Astrocyte (in vitro differentiated cells and primary cell): ENCODE measurements at places on chromosomes 5 and 9. TPM values are rescaled to one million over a fixed set of nuclear protein-coding genes. Genes with fewer than 3 reads are reported as not detected.

GRCh38 chr9:95272830-95273229, 44.7 kb downstream of the FANCC start:
- no peaks in the 10 kb centered on the region for H3K4me1 ChIP-seq
- no peaks in the 10 kb centered on the region for H3K27me3 ChIP-seq
- H3K4me3 ChIP-seq, result no peak overlapping the region
- no peak overlapping the region for H3K27ac ChIP-seq
- no peaks in the 10 kb centered on the region for H3K36me3 ChIP-seq

PCDHGB3 gene
- total RNA-seq, result 0.10 and 0.14 TPM in 2 replicates

DNA sequence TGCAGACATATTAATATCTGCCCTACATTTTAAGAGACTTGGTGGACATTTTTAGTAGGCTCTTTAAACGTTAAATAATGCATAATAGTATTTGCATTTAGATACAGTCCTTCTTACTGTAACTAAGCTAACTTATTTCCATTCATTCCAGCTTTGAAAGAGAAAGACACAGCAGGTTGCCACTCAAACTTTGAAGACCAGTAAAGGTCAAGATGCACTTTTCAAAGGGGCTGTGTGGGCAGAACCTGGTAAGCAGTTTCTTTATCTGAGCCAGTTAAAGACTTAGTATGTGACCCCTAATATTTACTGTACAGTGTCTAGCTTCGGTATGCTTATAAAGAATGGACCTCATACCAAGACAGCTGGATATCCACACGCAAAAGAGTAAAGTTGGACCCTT, 20.8 kb downstream of the PLGRKT start:
- H3K36me3 ChIP-seq, result no peaks in the 10 kb centered on the region
- no peak overlapping the region for H3K4me3 ChIP-seq
- H3K4me1 ChIP-seq, result no peaks in the 10 kb centered on the region
- no peaks in the 10 kb centered on the region for H3K27me3 ChIP-seq

- H3K4me3 ChIP-seq, result no peak overlapping the region
- H3K4me1 ChIP-seq, result peaks cover 17% of the 10 kb centered on the region
Measured at GRCh38 chr9:112747094-112747493, 3.5 kb upstream of the SNX30 start.

ROPN1L gene
- total RNA-seq, result 0.60 and 0.77 TPM in 2 replicates

DNA sequence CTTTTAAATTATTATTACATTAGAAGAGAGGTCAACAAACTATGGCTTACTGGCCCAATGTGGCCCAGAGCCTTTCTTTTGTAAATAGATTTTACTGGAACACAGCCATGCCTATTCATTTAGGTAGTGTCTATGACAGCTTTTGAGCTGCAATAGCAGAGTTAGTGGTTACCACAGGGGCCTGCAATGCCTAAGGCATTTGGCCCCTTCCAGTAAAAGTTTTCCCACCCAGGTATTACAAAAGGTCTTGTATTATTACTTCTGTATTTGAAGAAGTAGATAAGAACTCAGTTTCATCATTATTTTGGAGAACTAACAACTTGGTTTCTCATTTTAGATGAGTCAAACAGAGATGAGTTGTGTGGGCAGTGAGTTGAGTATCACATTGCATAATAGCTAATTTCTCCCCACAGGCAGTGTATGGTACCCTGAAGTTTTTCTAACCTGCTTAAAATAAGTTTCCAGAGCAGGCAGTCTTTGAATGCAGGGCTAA, 9.5 kb downstream of the MTRR start:
- no peak overlapping the region for H3K27ac ChIP-seq
- peak; percentile 72 for DNase-seq
- H3K36me3 ChIP-seq, result peaks cover 30% of the 10 kb centered on the region
- no peak overlapping the region for H3K4me3 ChIP-seq
- no peaks in the 10 kb centered on the region for H3K27me3 ChIP-seq

- no peak overlapping the region for H3K4me3 ChIP-seq
- H3K27me3 ChIP-seq, result no peaks in the 10 kb centered on the region
- H3K4me1 ChIP-seq, result peaks cover 56% of the 10 kb centered on the region
- H3K36me3 ChIP-seq, result no peaks in the 10 kb centered on the region
Measured at GRCh38 chr5:132428147-132428482, 58.6 kb downstream of the SLC22A5 start.

DNA sequence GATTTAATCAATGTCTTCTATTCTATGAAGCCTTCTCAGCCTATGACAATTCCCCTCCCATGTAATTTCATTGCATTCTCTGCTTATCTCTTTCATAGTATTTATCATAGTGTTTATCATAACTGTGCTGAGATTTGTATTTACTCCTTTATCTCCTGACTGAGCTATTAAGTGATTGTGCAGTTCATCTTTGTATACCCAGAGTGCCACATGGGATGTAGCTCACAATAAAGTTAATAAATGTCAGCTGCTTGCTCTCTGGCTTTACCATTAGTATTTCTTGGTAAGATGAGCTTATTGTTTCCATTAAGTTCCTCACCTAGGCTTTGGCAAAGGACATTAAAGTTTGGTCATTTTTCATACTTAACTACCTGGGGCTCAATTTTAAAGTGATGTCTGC, 275.1 kb upstream of the MPDZ start:
- no peak overlapping the region for H3K27ac ChIP-seq
- DNase-seq, result no peak
- H3K4me3 ChIP-seq, result no peak overlapping the region

DNA sequence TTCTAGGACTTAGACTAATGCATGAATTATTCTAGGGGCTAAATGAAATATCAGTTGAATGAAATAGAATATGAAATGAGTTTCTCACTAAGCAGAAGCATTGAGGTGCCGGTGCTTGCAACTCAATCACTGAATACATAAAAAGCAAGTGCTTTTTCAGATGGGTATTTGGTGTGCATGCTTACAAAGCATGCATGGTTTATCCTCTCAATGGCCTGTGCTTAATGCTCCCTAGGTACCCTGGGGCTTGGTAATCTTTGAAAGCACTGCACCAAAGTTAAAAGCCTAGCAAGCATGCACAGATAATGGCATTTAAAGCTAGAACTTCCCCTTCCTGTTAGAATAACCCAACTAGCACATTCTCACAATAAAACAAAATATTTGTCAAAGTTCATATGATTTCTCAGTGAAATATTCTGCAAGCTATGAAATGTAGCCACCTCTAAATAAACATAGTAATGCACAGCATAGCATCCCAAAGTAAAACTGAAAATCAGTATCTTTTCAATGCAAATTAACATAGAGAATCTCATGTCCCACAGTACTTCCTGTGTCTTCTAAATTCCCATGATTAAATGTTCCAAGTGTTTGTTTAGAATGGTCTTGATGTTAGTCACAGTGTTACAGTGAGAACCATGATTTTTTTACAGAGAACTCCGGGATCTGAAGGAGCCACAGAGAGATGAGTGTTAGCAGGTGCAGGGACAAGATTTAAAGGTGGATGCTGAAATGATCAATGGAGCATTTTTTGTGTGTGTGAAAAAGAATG, 143.4 kb upstream of the CDH6 start:
- H3K27ac ChIP-seq, result no peak overlapping the region
- no peaks in the 10 kb centered on the region for H3K27me3 ChIP-seq
- no peaks in the 10 kb centered on the region for H3K4me1 ChIP-seq

DNA sequence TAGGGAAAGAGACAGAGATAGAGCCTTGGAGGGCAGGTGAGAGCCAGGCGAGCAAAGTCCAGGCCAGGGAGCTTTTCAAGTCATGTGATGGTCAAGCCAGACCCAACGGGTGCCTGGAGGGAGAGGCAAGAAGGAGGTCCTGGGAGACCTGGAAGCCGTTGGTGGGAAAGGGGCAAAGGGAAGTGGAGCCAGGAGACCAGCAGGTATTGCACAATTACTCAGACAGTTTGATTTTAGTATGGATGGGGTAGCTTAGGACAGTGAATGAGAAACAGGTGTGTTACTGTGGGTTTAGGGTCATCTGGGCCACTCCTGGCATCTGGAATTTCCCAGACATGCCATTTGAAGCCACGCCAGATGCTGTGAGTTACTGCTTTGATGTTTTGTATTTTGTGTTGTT, 5.1 kb downstream of the SECISBP2 start:
- H3K4me1 ChIP-seq, result peaks cover 7% of the 10 kb centered on the region
- no peaks in the 10 kb centered on the region for H3K27me3 ChIP-seq
- no peak for DNase-seq
- no peak overlapping the region for H3K27ac ChIP-seq

- H3K27me3 ChIP-seq, result no peaks in the 10 kb centered on the region
- H3K27ac ChIP-seq, result no peak overlapping the region
- H3K4me3 ChIP-seq, result no peak overlapping the region
- no peaks in the 10 kb centered on the region for H3K4me1 ChIP-seq
Measured at GRCh38 chr5:60960591-60960990, 15.6 kb downstream of the NDUFAF2 start.

DNA sequence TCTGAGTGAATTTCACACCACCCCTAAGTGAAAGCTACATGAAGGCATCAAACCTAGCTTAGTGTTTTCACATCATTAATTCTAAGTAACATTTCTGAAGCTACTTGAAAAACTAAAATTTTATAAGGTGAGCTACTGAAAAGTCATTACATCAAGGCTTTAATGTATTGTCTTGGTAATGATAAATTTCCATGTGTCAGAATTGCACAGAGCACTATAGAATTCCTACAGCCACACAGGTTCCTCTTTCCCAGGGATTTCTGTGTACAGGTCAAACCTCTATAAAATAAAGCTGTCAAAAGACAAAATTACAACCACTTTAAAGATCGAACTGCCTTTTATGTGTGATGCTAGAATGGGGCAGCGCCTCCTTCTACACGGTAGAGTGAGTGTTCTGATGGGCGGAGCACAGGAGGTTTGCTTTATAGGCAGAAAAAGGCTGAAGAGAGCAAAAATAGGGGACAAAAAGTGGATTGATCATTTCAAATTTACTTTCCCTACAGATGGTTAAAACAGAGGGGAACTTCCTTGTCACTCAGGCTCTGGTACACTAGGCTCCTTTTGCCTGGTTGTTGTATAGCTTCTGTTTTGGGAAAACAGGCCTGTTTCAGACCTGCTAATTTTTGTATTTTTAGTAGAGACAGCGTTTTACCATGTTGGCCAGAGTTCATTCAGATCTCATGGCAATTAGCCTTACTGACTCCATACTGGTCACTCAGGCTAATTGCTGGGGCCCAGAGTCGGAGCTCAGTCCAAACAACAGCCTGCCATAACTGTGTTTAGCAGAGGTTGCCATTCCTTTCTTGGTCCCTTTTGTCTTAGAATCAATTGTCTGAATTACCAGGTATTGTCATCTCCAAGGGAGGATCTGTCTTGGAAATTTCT, 102.5 kb upstream of the BASP1 start:
- H3K27ac ChIP-seq, result peak overlapping the region; percentile 91
- no peak overlapping the region for H3K4me3 ChIP-seq
- no peaks in the 10 kb centered on the region for H3K36me3 ChIP-seq
- no peak for DNase-seq

DNA sequence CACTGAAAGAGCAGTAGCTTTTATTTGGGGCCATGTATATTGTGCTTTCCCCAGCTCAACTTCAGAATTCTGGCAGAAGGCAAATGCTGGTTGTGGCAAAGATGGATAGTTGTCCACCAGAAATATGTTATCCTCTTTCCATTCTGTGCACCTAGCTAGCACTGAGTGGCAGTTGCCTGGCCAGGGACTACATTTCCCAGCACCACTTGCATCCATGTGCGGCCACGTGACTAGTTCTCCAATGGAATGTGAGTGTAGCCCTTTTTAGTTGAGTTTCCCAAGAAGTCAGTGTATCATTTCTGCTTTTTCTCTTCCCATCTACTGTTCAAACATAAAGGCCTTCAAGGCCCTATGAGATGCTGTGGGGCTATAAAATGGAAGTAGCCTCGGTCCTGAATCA, 354.0 kb upstream of the CLINT1 start:
- H3K27ac ChIP-seq, result no peak overlapping the region
- no peaks in the 10 kb centered on the region for H3K36me3 ChIP-seq
- DNase-seq, result no peak
- H3K27me3 ChIP-seq, result no peaks in the 10 kb centered on the region
- no peak overlapping the region for H3K4me3 ChIP-seq
- no peaks in the 10 kb centered on the region for H3K4me1 ChIP-seq

DNA sequence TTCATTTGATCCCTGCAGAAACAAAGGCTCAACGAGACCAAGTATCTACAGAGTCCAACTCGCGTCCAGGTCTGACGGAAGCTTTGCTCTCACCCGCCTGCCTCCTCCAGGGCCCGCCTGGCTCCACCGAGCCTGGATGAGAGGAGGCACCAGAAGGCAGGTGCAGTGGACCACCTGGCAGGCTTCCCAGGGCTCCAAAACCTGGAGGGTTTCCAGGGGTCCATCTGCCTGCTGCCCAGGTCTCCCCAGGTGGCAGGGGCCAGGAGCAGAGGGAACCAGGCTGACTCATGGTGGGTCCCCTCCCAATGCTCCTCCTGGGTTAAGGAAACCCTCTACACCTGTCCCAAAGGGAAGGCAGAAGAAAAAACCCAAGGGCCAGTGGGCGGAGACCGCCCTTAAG, 59.5 kb downstream of the VAV2 start:
- no peak overlapping the region for H3K27ac ChIP-seq
- no peak overlapping the region for H3K4me3 ChIP-seq
- no peaks in the 10 kb centered on the region for H3K27me3 ChIP-seq
- H3K4me1 ChIP-seq, result peaks cover 45% of the 10 kb centered on the region

PRLR gene
- total RNA-seq, result 0.93 and 0.99 TPM in 2 replicates

BRD3OS gene
- 20.2 and 21.7 TPM in 2 replicates for total RNA-seq

ELAVL2 gene
- 19.1 and 22.2 TPM in 2 replicates for total RNA-seq

GZMA gene
- 1.7 and 2.6 TPM in 2 replicates for total RNA-seq

GRCh38 chr9:132187121-132187620, 25.3 kb downstream of the NTNG2 start:
- peaks cover 5% of the 10 kb centered on the region for H3K4me1 ChIP-seq
- no peak overlapping the region for H3K27ac ChIP-seq
- no peak overlapping the region for H3K4me3 ChIP-seq
- DNase-seq, result no peak
- peaks cover 31% of the 10 kb centered on the region for H3K27me3 ChIP-seq
- no peaks in the 10 kb centered on the region for H3K36me3 ChIP-seq

DNA sequence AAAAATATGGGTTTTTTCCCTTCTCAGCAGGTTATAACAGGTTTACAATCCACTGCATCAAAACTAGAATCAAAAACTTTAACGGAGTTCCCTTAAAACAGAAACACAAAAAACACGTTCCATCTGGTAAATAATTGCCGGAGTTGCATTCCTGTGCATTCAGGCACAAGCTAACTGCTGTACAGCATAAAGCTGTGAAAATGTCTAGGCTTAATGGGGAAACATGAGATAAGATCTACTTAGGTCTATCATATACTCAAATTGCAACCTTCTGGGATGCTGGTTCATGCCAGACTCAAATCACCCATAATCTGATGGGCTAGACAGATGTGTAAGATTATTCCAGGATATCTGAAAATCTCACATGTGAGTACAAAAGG, 265.3 kb downstream of the DOCK8 start:
- no peak overlapping the region for H3K4me3 ChIP-seq
- H3K27ac ChIP-seq, result no peak overlapping the region
- no peaks in the 10 kb centered on the region for H3K36me3 ChIP-seq
- no peaks in the 10 kb centered on the region for H3K27me3 ChIP-seq
- H3K4me1 ChIP-seq, result no peaks in the 10 kb centered on the region
- peak; percentile 13 for DNase-seq

AMBP gene
- total RNA-seq, result 0.19 TPM in 1 of 2 replicates, not detected in the other

DNA sequence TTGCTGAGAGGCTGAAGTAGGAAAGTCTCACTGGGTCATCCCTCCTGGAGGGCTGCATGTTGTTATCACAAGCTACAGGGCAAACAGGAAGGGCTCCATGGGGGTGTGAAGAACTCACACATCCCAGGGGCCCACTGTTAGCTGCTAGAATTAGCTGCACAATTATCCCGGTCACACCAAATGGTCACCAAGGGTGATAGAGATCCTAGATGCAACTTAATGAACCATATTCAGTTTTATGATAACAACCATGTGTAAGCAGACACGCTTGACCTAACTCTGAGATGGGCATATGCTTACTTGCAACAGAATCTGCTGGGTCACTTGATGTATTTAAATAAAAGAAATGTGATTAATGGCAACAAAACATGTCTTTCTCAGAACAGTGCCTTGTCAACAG, 143.5 kb upstream of the C6 start:
- peaks cover 3% of the 10 kb centered on the region for H3K27me3 ChIP-seq
- no peak for DNase-seq
- H3K4me1 ChIP-seq, result no peaks in the 10 kb centered on the region
- H3K4me3 ChIP-seq, result no peak overlapping the region
- H3K27ac ChIP-seq, result no peak overlapping the region
